ENCODE measurements at places on chromosomes 11 and 22. TPM values are rescaled to one million over a fixed set of nuclear protein-coding genes. Genes with fewer than 3 reads are reported as not detected.

DNA sequence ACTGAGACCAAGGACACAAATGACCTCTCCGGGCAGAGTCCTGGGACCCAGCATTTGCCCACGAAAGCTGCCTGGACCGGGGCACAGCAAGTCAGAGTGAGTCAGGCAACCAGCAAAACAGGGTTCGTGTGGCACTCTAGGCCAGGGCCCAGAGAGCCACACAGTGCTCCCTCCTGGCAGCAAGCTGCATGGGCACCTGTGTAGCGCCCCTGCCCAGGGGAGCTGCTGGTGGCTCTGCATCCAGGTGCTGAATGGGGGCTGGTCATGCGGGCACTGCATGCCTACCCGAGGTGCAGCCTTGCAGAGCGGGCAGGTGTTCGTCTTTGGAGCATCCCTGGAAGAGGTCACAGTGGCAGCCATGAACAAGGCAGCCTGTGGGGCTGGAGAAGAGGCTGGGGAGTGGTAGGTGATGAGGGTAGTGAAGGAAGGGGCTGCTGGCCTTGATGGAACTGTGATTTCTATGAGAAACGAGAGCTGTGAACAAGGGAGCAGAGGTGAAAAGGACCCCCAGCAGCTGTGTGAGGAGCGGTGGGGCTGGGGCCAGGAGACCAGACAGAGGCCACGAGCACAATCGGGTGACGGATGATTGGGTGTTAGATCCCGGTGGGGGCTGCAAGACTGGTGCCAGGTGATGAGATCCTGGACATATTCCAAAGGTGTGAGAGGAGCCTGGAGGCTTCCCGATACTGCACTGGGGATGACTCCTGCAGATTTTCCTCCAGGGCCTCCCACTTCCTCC, 63.3 kb downstream of the DGCR2 start:
- H3K36me3 ChIP-seq, result no peaks in the 10 kb centered on the region
- no peaks in the 10 kb centered on the region for H3K27me3 ChIP-seq
- DNase-seq, result no peak
- H3K4me3 ChIP-seq, result no peak overlapping the region
- H3K27ac ChIP-seq, result no peak overlapping the region
- peaks cover 2% of the 10 kb centered on the region for H3K4me1 ChIP-seq

- no peaks in the 10 kb centered on the region for H3K36me3 ChIP-seq
- no peaks in the 10 kb centered on the region for H3K4me1 ChIP-seq
- H3K4me3 ChIP-seq, result no peak overlapping the region
- no peak overlapping the region for H3K27ac ChIP-seq
- DNase-seq, result no peak
These were observed 15.7 kb upstream of the CYTH4 start for GRCh38 chr22:37266581-37267134.

API5 gene
- 72.1 TPM for total RNA-seq

C11orf21 gene
- 0.31 TPM for total RNA-seq

PNPLA3 gene
- 0.89 TPM for total RNA-seq

SLC6A5 gene
- total RNA-seq, result not detected

GSTT2 gene
- 0.98 TPM for total RNA-seq
